ENCODE measurements at places on chromosomes 13 and 19. TPM values are rescaled to one million over a fixed set of nuclear protein-coding genes. Genes with fewer than 3 reads are reported as not detected.

PRSS57 gene
- not detected for total RNA-seq

ZNF587 gene
- 5.4 TPM for total RNA-seq

MTUS2 gene
- not detected for total RNA-seq

ZNF83 gene
- total RNA-seq, result 0.15 TPM

F7 gene
- 0.09 TPM for total RNA-seq

ZNF415 gene
- total RNA-seq, result not detected

VMAC gene
- total RNA-seq, result 0.61 TPM
